ENCODE measurements at places on chromosomes 7 and 10.

DNA sequence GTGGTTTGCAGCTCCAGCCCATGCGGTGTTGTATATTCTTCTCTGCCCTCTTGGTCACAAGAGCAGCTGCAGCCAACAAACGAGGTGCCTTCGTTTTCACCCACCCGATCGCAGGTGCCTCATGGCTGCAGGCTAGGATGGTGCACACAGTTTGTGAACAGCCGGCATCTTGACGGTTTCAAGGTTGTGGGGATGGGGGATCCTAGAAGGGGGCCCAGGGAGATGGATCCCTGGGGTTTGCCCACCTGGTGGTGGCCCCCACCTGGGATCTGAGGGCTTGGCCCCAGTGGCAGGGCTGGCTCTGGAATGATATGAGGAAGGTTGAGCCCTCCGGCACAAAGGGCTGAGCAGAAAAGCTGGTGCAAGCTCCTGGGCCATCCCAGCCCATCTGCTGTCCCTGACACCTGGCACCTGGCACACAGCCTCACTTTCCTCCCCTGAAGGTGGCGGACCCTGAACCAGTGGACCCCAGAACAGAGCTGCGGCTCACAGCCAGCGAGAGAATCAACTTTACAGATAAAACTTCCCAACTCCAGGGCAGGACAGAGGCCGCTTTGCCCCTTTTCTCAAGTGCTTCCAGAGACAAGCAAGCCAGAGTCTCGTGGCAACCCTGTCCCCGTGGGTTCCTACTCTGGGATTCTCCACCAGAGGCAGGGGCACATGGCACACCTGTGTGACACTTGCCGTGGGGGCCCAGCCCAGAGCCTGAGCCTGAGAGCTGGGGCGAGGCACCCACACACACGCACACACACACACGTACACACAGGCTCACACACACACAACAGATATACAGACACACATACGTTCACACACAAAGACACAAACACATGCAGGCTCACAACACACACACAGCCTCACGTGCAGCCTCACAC is 177.3 kb upstream of the PPP2R2D start:
- DNase-seq, result no peak

GRCh38 chr10:17915181-17915580 is 36.5 kb upstream of the SLC39A12 start:
- no peak for DNase-seq

- no peak for DNase-seq
These were observed 33.2 kb downstream of the TRIM8 start for GRCh38 chr10:102677331-102678067.

- no peak for DNase-seq
These were observed 26.9 kb upstream of the FIGNL1 start for GRCh38 chr7:50476953-50477625.

- no peak for DNase-seq
These were observed 96.0 kb upstream of the TMEM168 start for GRCh38 chr7:112886208-112886607.

- no peak for DNase-seq
These were observed 133.5 kb downstream of the CHN2 start for GRCh38 chr7:29328045-29328444.

GRCh38 chr10:33509231-33509831 is 174.9 kb upstream of the NRP1 start:
- DNase-seq, result no peak

DNA sequence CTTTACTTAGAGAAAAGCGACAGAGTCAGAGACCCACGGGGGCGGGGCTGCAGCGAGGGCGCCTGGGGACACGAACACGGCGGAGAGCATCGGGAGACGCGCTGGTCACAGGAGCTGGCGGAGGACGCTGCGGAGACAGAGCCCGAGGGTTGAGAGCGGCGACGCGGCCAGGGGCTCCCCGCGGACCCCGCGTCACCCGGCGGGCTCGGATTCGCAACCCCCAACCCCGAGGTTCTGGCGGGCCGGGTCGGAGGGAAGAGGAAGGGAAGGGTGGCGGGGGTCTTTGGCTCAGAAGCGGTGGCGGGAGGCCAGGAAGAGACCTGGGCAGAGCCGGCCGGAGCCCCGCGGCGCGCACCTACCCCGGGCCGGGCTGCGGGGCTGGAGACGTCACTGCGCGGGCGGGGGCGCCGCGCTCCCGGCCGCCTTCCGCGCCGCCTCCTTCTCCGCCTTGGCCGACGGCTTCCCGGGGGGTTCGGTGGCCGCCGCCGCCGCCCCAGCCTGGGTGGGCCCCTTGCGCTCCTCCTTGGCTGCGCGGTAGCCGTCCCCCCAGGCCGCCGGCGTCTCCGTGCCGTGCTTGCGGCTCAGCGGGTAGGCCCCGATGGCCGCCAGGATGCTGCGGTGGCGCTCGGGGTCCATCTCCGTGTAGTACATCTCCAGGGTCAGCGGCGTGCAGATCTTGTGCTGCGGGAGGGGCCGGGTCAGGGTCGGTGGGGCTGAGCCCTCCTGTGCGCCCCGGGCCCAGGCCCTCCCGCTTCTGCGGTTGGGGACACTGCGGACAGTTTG is 11.1 kb downstream of the CALY start:
- no peak for DNase-seq

Measured in ovary (tissue), 10 donors.